Hindlimb muscle (tissue), 1 donor: ENCODE measurements at places on chromosomes 3 and 15. TPM values are rescaled to one million over a fixed set of nuclear protein-coding genes. Genes with fewer than 3 reads are reported as not detected.

- no peak for DNase-seq
These were observed 578.0 kb upstream of the GRM7 start for GRCh38 chr3:6282918-6283317.

DNA sequence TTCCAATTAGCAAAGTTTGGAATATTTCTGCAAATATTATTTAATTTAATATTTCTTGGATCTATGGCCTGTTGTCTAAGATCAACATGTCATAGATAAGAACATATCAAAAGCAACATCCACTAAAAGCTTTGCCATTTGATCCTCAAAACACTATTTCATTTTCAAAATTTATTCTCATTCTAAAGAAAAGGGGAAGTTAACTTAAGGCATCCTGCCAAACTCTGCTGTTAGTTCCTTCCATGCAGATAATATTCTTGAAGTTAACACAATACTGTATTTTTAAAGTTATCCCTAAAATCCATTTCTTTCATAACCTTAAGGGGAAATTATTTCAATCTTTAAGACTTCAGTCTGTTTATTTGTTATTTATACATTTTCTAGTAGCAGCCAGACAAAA lies 28.2 kb upstream of the GBE1 start:
- no peak for DNase-seq

DNA sequence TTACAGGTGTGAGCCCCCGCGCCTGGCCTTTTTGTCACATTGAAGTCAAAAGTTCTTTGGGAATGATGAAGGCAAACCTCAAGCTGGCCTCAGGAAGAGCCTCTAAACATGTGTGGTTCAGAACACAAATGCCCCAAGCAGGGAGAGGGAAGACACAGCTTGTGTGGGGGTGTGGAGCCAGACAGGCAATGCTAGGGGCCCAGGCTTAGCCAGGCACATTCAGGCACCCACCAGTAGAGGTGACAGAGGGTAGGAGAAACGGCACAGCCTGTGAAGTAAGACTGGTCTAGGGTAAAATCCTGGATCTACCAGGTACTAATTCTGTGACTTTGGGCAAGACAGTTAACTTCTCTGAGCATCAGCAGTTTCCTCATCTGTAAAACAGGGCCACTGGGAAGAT lies 3.5 kb downstream of the HDC start:
- DNase-seq, result no peak

GRCh38 chr3:183301937-183302580 lies 49.0 kb downstream of the B3GNT5 start:
- DNase-seq, result no peak

DNA sequence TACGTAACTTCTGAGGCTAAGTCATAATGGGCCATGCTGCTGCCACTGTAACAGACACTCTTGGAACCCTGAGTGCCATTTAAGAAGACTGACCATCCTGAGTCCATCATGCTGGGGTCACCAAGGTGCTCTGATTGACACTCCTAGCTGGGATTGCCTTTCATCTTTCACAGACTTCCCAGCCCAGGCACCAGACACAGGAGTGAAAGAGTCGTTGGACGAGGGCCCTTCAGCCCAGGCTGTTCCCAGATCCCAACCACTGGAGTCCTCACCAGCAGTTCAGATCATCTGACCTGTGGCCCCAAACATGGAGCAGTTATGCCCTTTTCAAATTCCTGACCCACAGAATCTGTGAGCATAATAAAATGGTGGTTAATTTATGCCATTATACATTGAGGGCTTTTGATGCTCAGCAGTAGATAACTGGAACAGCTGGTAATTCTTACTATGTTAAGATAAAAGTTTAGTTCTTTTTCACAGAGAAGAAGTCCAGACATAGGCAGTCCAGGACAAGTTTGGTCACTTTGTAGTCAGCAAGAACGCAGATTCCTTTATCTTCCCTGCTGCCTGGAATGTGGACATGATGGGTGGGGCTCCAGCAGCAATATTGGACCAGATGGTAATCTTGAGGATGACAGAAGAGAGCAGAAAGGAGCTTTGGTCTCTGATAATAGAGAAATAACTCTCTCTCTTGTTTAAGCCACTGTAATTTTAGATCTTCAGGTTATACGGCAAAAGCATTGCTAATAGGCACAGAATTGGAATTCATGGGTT lies 7.3 kb upstream of the EHD4 start:
- no peak for DNase-seq

ULK4 gene
- polyA plus RNA-seq, result 2.4 TPM

POPDC2 gene
- polyA plus RNA-seq, result 23.8 TPM

COL6A5 gene
- polyA plus RNA-seq, result not detected
